Activated CD4-positive, alpha-beta T cell treated with anti-CD3 and anti-CD28 coated beads, Interleukin-2, amount 10 ng/mL, durations not matched to agents 24 days and 14 days (primary cell): ENCODE measurements at places on chromosomes 3 and 15.

DNA sequence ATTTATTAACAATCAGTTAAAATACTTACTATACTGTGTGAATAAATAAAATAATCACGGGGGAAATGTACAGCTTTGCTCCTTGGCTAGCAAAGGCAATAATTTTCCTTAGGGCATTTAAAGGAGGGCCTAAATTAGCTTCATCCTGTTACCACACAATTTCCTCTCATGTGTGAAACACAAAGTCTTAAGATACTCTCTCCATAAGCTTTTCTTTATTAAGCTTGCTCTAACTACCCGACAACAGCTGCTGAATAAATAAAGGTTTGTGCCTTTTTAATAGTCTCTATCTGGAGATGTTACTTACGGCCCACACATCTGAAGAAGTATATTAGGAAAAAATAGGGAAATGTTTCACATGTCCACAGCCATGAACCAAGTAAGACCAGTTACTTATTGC is 29.7 kb downstream of the ZNF106 start:
- H3K4me3 ChIP-seq, result no peak overlapping the region
- no peaks in the 10 kb centered on the region for H3K27me3 ChIP-seq
- peaks cover 7% of the 10 kb centered on the region for H3K4me1 ChIP-seq
- H3K27ac ChIP-seq, result no peak overlapping the region
- DNase-seq, result no peak
- H3K36me3 ChIP-seq, result peaks cover 15% of the 10 kb centered on the region

DNA sequence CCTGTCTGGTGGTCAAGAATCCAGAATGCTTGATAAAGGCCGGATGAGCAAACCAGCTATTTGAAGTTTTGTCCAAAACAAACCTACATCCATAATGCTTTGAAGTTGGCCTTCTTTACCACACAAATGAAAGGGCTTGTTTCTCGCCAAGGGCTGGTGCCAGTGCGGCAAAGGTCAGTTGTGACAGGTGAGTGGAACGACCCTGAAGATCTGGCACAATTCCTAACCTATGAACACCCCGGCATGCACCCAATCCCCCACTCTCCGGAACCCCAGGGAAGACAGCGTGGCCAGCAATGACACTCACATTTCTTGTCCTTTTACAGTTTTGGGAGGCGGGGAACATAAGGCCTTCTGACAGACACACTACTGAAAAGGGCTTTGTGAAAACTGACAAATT is 90.6 kb downstream of the ATP10A start:
- DNase-seq, result no peak
- no peak overlapping the region for H3K4me3 ChIP-seq
- H3K36me3 ChIP-seq, result peaks cover 13% of the 10 kb centered on the region
- peaks cover 11% of the 10 kb centered on the region for H3K4me1 ChIP-seq

DNA sequence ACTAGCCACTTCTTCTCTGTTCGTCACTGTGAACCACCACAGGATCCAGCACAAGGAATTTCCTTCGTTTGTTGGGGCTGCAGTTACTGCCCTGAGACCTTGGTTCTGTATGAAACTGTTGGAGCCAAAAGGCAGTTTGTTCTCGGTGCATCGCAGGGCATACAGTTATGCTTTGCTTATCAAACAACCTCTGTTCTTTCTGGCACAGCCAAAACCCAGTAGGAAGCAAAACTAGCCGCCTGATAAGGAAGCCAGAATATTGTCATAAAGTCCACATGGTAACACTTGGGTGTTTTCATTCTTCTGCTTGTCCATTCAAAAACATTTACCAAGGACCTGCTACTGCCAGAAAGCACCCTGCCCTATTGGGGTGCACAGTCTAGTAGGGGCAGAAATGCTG is 116.1 kb downstream of the RAB11A start:
- peaks cover 51% of the 10 kb centered on the region for H3K27me3 ChIP-seq
- H3K4me1 ChIP-seq, result peaks cover 6% of the 10 kb centered on the region
- no peak overlapping the region for H3K4me3 ChIP-seq
- H3K36me3 ChIP-seq, result no peaks in the 10 kb centered on the region
- DNase-seq, result no peak

DNA sequence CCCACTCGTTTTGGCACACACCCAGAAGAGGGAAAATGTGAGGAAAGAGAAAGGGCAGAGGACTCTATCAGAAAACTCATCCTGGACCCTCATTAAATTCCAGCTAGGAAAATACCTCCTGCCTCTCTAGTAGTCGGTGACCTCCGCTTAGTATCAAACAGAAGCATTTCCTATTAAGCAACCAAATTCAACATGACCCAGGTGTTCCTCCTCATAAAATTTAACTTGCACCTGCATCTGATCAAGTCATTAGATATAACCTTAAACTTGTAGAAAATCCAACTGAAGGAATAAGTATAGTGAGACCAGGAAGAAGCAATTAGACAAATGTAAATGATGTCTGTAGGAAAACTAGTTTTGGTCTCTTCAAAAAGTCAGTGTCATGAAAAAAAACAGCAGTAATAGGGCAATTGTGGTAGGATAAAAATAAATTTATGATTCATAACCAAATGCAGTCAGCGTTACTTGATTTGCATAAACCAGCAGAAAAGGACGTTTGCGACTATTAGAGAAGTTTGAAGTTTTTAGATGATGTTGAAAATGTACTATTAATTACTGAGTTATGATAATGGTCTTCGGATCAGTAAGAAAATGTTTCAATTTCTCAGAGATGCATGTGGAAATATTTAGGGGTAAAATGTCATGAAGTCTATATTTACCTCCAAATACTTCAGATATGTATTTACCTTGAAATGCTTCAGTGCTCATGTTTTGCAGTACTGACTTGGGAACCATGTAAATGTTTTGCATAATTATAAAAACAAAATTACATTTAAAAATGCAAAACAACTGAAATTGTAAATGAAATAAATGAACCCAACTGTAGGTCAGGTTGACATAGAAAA is 44.6 kb downstream of the LDHAL6B start:
- DNase-seq, result no peak
- peak overlapping the region; percentile 65 for H3K27ac ChIP-seq
- H3K36me3 ChIP-seq, result peaks cover 16% of the 10 kb centered on the region
- no peaks in the 10 kb centered on the region for H3K27me3 ChIP-seq
- H3K4me1 ChIP-seq, result peaks cover 40% of the 10 kb centered on the region
- H3K4me3 ChIP-seq, result no peak overlapping the region

- H3K4me3 ChIP-seq, result no peak overlapping the region
- H3K4me1 ChIP-seq, result no peaks in the 10 kb centered on the region
- H3K27me3 ChIP-seq, result peaks cover 1% of the 10 kb centered on the region
These were observed 273.6 kb downstream of the THRB start for GRCh38 chr3:24220859-24221657.

DNA sequence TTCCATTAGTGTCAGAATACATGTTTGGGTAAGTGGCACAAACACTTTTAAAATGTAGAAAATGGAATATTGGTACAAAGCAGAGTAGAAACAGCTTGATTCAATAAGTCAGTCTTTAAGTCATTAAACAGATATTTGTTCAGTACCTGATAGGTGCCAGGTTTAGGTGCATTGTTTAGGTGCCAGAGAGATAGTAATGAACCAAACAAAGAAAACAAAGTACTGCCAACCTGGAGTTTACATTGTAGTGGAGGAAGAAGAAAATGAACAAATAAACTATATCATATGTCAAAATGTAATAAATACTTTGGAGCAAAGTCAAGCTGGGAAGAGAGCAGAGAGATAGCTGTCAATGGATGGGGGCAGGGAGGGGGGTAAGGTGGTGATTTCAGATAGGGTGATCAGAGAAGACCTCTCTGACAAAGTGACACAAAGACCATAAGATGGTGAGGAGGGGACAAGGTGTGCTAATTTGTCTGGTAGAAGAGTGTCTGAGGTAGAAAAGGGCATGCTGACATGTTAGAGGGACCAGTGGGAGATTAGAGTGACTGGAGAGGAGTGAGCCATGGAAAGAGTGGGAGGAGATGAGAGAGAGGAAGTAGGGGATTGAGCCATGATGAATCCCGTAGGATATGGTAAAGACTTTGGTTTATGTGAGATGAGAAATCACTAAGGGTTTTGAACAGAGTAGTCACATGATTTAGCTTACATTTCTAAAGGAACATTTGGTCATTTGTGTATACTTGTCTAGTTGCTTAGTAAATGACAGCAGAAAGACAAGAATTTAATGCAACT is 128.2 kb downstream of the UBE2E2 start:
- H3K4me3 ChIP-seq, result no peak overlapping the region
- no peaks in the 10 kb centered on the region for H3K4me1 ChIP-seq
- DNase-seq, result no peak
- no peaks in the 10 kb centered on the region for H3K36me3 ChIP-seq
- no peak overlapping the region for H3K27ac ChIP-seq

DNA sequence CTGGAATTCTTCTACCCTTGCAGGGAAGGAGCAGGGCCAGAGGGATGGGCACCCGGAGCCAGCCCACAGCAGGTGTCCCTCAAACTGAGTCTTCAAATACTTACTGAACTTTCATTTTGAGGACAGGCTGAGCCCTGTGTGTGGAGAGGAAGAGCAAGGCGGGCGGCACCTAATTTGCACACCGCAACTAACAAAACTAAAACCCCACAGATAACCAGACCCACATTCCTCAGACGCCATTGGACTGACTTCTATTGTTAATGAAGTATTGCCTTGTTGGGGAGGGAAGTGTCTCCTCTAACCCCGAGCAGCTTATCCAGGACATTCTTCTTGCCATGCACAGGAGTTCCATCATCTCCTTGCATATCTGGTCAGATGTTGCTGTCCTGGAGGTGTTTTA is 105.2 kb upstream of the NR2E3 start:
- H3K27me3 ChIP-seq, result peaks cover 6% of the 10 kb centered on the region
- H3K36me3 ChIP-seq, result no peaks in the 10 kb centered on the region
- H3K4me3 ChIP-seq, result no peak overlapping the region
- H3K4me1 ChIP-seq, result no peaks in the 10 kb centered on the region
- no peak overlapping the region for H3K27ac ChIP-seq

DNA sequence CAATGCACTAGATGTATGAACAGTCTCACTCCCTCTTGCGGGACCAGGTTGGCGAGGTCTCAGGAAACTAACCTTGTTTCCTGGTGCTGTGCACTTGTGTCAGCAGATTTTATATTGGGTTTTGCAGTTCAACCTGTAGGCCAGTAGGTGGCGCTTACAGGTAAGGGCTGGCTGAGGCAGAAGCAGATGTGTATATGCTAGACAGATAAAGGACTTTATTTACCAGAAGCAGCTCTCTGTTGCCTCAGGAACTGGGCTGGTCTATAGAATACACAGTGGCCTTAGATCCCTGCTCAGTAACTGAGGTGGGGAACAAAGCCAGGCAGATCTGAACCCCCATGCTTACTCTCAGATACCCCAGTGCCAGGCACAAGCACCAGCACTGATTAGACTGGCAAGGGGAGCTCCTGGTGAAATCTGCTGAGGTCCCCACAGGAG is 296.8 kb downstream of the DOCK3 start:
- H3K36me3 ChIP-seq, result no peaks in the 10 kb centered on the region
- peaks cover 3% of the 10 kb centered on the region for H3K27me3 ChIP-seq
- DNase-seq, result peak; percentile 89
- H3K4me3 ChIP-seq, result no peak overlapping the region
- H3K27ac ChIP-seq, result no peak overlapping the region

GRCh38 chr15:48858401-48858800 is 19.5 kb upstream of the EID1 start:
- H3K4me3 ChIP-seq, result no peak overlapping the region
- H3K27ac ChIP-seq, result no peak overlapping the region
- H3K27me3 ChIP-seq, result peaks cover 11% of the 10 kb centered on the region
- DNase-seq, result no peak

DNA sequence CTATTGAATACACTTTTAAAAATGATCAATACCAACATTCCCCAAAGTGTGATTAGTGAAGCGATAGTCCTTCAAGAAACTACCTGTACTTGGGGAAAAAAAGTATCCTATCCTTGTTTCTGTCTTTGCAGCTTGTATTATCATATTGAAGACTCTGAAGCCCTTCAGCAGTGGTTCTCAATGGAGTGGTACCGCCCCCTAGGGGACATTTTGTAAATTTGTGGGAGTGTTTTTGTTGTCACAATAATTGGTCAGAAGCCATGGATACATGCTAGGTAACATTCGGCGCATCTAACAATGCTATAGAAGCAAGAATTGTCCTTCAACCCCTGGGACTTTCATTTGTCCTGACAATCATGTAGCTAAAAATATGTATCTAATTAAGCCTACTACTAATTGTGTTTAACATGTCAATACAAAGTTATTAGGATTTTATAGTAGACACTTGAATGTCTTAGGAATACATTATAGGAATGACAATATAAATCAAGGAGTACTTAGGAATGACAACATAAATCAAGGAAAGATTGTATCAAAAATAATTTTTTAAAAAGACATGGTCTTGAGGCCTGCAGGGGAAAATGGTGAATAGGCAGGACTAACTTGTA is 53.7 kb downstream of the NMD3 start:
- no peaks in the 10 kb centered on the region for H3K4me1 ChIP-seq
- DNase-seq, result peak; percentile 86
- peaks cover 4% of the 10 kb centered on the region for H3K27me3 ChIP-seq
- H3K27ac ChIP-seq, result no peak overlapping the region

- H3K36me3 ChIP-seq, result no peaks in the 10 kb centered on the region
- H3K4me3 ChIP-seq, result no peak overlapping the region
- H3K27me3 ChIP-seq, result no peaks in the 10 kb centered on the region
- peaks cover 4% of the 10 kb centered on the region for H3K4me1 ChIP-seq
- H3K27ac ChIP-seq, result peak overlapping the region; percentile 31
These were observed 39.6 kb downstream of the C3orf38 start for GRCh38 chr3:88189361-88189810.

DNA sequence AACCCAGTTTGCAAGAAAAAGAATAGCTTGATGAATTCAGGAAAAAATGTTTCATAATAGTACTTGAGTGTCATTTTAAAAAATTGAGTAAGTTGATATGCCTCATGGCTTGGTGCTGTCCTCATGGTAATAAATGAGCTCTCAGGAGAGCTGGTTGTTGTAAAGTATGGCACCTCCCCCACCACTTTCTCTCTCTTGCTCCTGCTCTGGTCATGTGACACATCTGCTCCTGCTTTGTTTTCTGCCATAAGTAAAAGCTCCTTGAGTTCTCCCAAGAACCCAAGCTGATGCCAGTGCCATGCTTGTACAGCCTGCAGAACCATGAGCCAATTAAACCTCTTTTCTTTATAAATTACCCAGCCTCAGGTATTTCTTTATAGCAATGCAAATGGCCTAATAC is 108.8 kb upstream of the CRBN start:
- no peak for DNase-seq
- no peaks in the 10 kb centered on the region for H3K27me3 ChIP-seq
- H3K4me1 ChIP-seq, result no peaks in the 10 kb centered on the region
- no peak overlapping the region for H3K27ac ChIP-seq
- H3K36me3 ChIP-seq, result no peaks in the 10 kb centered on the region

- no peak overlapping the region for H3K4me3 ChIP-seq
- no peak overlapping the region for H3K27ac ChIP-seq
- H3K27me3 ChIP-seq, result peaks cover 31% of the 10 kb centered on the region
- no peak for DNase-seq
These were observed 32.3 kb downstream of the CASR start for GRCh38 chr3:122215592-122216298.

GRCh38 chr3:4071481-4072184 is 231.5 kb upstream of the SETMAR start:
- no peak overlapping the region for H3K4me3 ChIP-seq
- peak; percentile 62 for DNase-seq
